Ecto neural progenitor cell (in vitro differentiated cells): ENCODE measurements at places on chromosomes 6 and 20.

- DNase-seq: no peak
Observed at GRCh38 chr20:45153752-45154151, 20.9 kb upstream of the PI3 start.

GRCh38 chr6:134535831-134536230, 217.9 kb upstream of the SGK1 start:
- DNase-seq: no peak

DNA sequence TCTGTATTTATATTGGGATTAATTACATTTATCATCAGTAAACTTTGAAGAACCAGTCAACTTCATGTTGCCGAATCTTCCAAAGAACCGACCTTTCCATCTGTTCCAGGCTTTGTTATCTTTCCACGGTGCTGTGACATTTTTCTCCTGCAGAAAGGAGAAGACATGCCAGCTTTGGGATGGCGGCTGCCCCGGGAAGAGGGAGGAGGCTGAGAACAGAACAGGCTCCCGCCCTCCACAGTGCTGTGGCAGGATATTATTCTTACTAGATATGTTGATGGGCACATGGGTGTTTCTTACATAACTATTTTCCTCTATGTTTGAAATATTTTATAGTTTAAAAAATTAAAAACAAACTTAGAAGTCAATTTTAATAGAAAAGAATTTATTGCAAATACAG, 44.9 kb downstream of the GINS1 start:
- DNase-seq: no peak

DNA sequence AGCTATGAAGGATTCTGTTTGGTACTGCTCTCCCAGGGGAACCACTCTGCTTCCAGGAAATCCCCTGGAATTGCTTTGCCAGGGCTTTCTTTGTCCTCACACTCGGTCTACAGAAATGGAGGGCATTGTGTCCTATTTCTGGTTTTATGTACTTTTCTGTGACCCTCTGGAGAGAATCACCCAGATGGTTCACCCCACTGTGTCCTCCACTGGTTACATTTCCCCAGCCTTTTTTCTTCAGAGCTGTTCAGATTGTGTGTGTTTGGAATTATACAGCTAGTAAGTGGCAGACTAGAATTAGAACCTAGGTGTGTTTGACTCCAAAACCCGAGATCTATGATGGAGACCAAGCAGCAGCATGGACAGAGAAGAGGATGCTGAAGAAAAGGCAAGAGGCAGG, 80.8 kb downstream of the CD164 start:
- no peak for DNase-seq

DNA sequence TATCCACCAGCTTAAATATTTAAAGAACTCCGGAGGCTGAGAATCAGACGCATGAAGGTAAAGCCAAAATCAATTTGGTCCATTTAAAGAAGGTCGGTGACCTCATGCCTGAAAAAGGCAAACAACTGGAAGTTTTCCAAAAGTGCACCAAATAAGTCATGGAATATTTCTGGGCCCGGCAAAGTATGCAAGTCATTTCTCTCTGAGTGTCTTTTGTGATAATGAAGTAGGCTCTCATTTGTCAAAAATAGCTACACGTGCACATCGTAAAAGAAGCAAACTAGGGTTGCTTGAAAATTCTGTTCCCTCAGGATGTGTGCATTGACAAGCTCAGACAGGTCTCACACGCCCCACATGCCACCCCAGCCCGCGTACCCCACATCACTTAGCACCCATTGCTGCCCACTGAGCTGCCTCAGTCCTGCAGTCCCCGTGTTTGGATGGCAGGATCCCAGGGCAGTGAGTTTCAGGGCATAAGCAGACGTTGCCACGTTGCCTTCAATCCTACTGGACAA, 20.5 kb upstream of the PYGB start:
- DNase-seq: no peak

DNA sequence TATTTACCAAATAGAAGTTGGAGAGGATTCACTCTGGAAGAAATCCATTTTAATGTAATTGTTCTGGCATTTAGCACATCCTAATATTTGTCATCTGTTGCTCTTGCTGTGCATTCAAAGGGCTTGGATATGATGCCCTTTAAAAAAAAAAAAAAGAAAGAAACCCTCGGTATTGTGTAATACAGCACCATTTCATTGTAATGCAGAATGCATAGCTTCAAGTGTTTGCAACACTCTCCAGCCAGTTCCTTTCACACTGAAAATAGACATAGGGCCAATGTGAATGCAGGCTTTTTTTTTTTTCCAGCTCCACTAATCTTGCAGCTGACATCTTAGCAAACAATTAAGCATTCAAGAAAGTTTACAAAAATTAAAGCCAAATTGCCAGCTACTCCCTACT, 197.4 kb upstream of the POU3F2 start:
- DNase-seq: no peak

- DNase-seq: no peak
Observed at GRCh38 chr20:8964959-8965562, 103.8 kb upstream of the PLCB4 start.

GRCh38 chr20:40949346-40949745, 79.3 kb upstream of the TOP1 start:
- DNase-seq: no peak

DNA sequence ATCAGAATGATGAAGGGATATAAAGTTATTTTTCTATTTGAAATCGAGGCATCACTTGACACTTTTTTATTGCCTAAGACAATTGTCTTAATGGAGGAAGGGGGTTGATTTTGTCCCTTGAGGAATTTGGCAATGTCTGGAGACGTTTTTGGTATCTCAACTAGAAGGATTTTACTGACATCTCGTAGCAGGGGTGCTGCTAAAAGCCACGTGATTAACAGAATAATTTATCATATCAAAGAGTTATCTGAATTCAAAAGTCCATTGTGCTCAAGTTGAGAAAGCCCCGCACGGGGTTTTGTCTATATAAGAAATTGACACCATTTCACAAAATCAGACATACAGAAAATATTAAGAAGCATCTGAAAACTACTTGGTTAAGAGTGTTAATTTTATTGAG, 1.5 kb upstream of the TAAR6 start:
- DNase-seq: no peak

DNA sequence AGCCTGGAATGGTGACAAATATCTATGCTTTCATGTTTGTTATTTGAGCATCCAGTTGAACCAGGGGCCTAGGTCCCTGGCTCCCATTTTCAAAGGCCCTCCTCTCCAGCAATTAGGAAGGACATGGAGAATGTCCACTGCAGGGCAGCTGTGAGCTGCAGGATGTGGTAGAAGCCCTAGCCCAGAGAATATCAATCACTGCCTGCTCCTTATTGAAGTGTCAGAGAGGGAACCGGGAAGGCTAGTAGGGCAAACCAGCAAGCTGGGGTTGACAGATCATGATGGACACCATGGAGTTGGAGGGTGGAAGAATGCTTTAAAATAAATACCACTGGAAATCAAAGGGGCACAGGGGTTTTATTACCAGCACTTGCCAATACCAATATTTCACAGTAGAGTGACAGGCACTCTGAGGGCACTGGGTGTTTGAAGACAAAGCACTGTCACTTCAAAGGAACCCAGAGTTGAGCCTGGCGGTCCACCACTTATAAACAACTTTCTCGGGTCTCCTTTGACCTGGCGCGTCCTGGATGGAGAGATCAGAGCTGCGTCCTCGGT, 47.7 kb downstream of the ZNF831 start:
- no peak for DNase-seq

- DNase-seq: peak; percentile 56
Observed at GRCh38 chr20:42857446-42857845, 332.3 kb downstream of the PTPRT start.

GRCh38 chr6:159914565-159914923, 23.8 kb downstream of the MAS1 start:
- no peak for DNase-seq

DNA sequence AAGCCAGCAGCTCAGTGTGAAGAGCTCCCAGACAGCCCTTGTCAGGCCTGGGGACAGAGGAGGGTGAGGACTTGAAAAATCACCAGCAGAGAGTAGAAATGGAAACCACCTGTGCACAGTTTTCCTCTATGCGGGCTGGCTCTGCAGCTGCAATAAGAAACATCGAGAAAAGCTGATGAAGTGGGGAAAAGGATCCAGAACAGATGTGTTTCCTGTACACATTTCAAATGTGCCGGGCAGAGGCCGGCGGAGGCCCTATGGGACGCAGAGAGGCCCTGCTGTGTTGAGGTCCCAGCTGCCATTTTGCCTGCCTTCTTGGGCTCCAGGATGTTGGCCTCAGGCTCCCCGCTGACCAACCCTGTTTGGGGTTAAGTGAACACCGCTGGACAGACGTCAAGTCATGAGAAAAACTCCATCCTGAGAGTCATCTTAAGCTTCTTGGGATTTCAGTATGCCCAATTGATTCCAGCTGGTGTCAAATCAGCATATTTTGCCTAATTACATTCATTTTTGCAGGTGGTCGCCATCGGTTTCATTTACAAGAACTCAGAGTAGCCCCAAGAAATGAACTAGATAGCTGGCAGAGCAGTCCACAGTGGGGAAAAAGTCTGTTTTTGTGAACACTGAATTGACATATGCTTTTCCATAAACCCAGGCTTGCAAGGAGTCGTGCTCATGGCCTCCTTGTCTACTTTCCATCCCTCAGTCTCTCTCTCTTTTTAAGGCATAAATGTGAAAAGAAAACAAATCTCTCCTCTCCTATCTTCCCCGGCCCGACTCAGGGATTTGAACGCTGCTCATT, 150.4 kb upstream of the PHACTR3 start:
- no peak for DNase-seq

DNA sequence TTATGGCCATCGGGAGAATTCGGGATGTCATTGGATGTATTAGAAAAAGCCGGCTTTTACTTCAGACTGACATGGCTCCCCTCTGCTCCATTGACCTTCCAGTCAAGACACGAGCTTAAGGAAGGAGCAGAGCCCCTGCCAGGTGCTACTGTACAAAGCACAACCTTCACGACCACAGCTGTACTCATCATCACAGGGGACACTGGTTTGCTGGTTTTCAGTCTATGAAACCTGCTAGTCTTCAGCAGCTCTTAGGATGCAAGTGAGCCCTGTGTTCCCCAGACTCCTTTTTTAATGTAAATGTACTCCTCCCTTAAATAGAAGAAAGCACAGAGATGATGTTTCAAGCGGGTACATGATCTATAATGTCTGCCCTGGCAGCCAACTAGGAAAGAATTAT, 1.9 kb upstream of the TRAPPC3L start:
- no peak for DNase-seq
